ENCODE measurements at places on chromosomes 11 and 22.

DNA sequence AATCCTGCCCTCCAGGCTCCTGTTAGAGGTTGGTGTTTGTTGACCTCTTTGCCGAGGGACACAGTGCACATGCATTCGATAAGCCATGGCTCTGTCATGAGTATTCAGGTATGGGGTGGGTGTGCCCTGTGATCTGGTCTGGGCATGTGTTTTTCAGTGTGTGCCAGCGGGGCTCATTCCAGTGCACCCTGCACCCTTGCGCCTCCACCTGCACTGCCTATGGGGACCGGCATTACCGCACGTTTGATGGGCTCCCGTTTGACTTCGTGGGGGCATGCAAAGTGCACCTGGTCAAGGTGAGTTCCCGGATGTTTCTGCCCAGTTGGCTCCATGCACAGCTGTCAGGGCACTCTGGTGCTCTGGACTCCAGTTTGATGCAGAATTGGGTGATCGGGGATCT is 44.2 kb downstream of the OTOG start:
- DNase-seq = no peak

DNA sequence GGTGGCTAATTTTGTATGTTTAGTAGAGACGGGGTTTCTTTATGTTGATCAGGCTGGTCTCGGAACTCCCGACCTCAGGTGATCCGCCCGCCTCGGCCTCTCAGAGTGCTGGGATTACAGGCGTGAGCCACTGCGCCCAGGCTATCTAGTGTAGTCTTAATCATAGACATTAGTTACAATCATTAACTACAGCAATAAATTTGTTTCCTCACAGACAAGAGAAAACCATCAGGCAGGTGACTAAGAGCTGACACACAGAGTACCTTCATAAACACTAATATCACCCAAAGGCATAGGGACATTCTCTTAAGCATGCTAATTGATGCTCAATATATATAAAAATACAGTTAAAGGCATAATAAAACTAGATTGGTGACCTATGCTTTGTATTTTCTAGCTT is 19.4 kb downstream of the SDHD start:
- no peak for DNase-seq

DNA sequence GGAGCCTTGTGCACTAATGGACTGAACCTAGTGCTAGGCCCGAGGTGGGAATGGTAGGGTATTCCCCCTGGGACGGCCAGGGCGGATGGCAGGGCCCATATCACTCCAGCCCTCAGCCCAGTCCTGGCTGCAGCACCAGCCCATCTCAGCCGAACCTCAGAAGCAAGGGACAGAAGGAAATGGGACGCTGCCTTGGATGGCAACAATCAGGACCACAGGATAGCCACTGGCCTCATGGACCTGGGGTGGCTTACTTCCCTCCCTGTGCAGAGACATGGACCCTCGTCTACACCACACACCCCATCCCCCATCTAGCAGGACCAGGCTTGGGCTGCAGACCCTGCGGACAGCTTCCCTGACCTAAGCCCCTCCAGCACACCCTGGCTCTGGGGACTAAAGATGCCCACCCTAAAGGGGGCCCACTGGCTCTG is 24.1 kb downstream of the ARVCF start:
- DNase-seq = no peak

GRCh38 chr11:63763496-63764339 is 4.9 kb downstream of the ZFTA start:
- DNase-seq = no peak

DNA sequence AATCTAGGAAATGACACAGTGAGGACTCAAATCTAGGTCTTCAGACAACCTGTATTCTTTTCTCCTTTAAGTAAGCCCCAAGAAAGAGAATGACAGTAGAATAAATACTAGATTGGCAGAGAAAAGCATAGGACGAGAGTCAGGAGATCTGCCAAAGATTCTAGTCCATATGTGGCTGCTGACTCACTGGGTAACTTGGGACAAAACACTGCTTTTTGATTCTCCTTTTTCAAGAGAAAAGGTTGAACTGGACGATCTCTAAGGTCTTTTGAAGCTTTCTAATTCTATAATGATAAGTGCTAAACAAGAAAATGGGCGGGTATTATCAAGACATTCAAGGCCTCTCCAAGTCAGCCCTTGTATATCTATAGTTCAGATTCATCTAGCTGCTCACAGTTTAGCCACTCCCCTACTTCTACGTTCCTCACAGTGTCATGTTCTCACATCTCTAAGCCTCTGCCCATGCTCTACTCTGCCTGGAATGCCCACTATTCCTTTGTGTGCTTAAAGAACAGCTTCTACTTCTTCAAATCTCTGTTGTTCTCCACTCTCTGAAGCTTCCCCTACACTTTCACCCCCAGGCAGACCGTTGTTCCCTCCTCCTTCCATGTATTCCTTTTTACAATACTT is 53.0 kb downstream of the RELT start:
- no peak for DNase-seq
